ENCODE measurements at places on chromosomes 16 and 17.

DNA sequence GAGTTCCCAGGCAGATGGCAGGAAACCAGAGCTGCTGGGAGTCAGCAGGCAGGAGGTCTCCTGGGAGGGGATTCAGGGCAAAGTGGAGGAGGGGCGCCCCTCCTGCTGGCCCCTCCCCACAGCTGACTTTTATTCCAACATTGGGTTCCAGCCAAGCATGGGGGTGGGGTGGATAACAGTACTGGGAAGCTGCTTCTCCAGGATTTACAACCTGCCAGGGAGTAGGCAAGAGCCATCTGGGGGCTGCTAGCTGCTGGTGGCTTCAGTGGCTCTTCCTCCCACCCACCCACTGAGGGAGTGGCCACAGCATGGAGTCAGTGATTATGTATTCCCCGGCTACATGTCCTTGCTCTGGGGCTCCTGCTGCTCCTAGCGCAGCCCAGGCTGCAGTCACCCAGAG is 36.8 kb downstream of the TMEM132E start:
- DNase-seq = no peak

- DNase-seq = no peak
These were observed 7.3 kb upstream of the WDR45B start for GRCh38 chr17:82655523-82655922.

DNA sequence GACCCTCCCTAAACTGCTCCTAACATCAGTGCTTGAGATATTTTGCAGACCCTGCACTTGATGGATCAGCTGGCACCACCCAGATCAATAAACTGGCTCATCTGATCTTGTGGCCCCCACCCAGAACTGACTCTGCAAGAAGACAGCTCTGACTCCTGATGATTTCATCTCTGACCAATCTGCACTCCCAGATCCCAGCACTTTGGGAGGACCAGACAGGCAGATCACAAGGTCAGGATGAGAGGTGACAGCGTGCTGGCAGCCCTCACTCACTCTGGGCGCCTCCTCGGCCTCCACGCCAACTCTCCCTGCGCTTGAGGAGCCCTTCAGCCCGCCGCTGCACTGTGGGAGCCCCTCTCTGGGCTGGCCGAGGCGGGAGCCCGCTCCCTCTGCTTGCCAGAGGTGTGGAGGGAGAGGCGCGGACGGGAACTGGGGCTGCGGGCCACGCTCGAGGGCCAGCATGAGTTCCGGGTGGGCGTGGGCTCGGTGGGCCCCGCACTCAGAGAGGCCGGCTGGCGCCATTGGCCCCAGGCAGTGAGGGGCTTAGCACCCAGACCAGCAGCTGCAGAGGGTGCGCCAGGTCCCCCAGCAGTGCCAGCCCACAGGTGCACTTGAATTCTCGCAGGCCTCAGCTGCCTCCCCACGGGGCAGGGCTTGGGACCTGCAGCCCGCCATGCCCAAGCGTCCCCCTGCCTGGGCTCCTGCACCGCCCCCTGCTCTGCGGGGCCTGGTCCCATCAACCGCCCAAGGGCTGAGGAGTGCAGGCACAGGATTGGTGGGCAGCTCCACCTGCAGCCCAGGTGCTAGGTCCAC is 2.4 kb upstream of the C16orf54 start:
- DNase-seq = no peak

DNA sequence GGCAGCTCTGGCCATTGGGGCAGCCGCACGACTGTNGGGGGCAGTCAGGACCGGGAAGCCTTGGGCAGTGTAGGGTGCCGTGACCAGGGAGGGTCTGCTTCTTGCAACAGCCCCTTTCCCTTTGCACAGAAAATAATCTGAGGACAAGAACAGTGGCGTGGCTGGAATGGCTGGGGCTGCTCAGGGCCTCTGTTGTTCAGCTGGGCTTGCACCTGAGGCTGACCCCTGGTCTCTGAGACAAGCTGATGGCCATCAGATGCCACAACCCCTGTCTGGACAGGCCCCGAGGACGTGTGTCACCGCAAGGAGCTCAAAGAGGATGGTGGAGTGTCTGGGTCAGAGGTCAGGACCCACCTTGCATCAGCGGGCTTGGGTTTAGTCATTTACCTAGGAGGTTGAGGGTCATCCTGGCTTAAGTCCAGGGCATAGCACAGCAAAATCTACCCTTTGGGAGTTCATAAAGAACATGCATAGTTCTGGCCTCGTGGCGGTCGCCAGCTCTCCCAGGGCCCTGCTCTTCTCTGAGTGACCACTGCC is 46.9 kb downstream of the METRNL start:
- DNase-seq = no peak

DNA sequence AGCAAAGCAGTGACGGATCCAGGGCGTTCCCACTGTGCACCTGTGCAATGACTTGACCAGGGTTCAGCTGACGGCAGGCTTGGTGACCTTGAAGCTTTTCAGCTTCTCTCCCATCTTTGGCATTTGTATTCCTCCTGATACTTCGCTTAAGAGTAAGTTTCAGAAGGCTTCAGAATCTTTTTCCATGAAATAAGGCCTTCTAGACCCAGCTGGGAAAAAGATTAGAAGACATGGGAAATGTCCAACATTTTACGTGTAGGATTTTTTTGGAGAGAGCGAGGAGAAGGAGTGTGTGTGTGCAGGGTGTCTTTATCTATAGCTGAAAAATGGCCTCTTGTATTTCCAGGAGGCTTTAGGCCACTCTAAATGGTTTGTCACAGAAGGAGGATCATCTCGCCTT is 104.1 kb downstream of the BANP start:
- no peak for DNase-seq

GRCh38 chr17:39547713-39548478 is 59.8 kb downstream of the NEUROD2 start:
- DNase-seq = peak; percentile 79

DNA sequence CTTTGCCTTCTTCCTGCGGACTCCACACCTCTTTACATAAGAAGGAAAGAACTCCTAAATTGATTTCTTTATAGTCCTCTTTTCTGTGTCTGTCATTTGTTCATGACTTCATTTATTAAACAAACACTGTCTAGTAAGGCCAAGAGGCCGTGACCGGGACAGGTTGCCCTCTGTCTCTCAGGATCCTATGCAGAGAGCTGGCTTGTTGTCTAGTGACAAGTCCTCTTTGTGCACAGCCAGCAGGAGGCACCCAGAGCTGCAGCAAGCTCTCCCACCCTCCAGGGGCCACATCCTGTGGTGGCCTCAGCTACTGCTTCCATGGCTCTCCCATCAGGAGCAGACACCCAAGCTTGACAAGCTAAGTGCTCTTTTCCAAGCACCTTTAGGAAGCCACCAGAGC is 50.6 kb downstream of the PLD6 start:
- DNase-seq = no peak

GRCh38 chr17:69525920-69526841 is 111.7 kb downstream of the MAP2K6 start:
- DNase-seq = no peak

DNA sequence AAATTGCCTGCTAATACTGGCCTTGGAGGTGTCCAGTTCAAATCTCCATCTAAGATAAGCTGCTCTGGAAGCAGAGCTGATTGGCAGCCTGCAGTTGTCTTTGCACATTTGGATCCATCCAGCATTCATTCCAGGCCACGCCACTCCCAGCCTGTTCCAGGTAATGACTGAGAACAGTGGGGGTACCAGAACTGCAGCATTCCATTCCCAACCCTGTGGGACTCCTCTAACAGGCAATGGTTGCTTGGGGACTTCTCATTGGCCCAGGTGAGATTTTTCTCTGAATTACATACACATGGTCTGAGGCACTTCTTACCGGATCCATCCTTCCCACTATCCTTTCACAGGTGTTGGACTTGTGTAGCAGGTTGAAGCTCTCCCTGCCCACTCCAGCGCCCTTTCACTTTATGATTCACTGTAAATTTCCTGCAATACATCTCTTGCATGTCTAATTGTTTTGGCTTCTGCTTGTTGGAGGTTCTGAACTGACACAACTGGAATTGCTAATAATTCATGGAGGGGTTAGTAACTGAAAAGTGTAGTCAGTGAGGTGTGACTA is 206.1 kb upstream of the ZFHX3 start:
- DNase-seq = no peak

GRCh38 chr16:75379911-75380847 is 53.1 kb downstream of the CFDP1 start:
- DNase-seq = peak; percentile 32

GRCh38 chr17:31269578-31269983 is 27.5 kb downstream of the OMG start:
- DNase-seq = no peak

GRCh38 chr16:10737068-10737625 is 6.5 kb upstream of the NUBP1 start:
- DNase-seq = peak; percentile 65

DNA sequence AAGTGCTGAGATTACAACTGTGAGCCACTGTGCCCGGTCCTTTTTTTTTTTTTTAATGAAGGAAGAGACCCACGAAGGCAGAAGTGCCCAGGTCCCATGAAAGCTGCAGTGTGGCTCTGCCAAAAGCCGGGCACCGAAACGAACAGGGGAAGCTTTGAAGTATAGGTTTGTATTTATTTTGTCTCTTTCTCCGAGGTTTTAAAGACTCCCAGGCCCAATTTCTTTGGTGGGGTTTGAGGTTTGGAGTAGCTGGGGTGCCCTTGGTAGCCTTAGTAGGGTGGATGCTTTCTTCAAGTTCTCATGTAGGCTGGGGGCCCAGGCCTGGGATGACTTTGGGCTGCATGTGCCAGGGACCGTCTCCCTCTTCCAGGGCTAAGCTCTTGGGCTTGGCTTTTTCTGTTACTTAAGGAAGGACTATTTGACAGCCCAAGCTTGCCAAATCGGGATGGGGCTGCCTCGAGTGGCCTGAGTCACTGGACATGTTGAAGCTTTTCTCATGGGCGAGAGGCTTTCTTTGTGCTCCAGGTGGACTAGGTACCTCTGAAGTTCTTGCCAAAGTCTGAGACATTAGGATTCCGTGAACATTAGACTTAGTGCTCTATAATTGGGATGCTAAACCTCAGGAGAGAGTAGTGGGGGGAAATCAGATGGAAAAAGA is 66.3 kb downstream of the WIPI1 start:
- DNase-seq = no peak

DNA sequence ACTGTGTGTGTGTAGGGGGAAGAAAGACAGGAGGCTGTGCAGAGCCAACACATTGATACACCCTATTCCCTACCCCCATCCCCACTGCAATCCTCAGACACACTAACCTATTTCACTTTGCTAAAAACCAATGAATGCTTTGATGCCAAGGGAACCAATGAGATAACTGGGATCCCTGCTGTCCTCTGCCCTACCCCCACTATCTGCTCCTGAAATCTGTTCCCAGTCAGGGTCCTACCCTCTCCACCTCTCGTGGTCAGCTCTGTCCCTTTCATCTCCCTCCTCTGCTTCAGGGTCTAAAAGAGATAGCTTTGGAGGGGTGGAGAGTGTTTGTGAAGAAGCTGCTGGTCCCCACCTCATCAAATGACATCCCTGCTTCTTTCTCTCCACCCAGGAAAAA is 19.1 kb upstream of the SP6 start:
- DNase-seq = no peak

GRCh38 chr17:47888293-47888692 is 7.7 kb upstream of the SP2 start:
- no peak for DNase-seq

GRCh38 chr17:82820278-82821251 is 19.3 kb downstream of the ZNF750 start:
- DNase-seq = no peak

DNA sequence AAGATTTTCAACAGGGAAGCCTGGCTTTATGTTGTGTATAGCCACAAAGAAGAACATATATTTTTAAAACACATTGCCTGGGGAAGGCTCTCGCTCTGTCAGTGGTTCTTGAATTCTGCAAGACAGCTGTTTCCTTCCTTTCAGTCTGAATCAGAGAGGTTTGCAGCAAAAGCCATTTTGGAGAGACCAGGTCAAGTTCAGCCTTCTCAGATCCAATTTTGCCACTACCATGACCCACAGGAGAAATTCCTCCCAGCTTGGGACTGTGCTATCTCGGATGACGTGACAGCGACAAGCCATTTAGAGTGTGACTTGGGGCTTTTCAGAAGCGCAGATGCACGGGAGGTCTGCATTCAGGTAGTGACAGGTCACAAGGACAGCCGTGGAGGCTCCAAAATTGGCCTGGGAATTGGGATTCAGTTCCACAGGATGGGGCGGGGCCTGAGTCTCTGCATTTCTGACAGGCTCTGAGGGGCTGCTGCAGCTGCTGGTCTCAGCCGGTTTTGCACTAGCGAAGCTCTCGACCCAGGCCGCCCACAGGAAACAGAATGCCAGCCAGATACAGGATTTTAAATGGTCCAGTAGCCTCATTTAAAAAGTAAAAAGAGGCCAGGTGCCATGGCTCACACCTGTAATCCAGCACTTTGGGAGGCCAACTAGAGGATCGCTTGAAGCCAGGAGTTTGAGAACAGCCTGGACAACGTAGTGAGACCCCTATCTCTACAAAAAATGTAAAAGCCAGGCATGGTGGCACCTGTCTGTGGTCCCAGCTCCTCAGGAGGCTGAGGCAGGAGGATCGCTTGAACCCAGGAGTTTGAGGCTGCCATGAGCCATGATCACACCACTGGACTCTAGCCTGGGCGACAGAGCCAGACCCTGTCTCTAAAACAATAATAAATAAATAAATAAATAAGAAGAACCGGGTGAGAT is 196.6 kb upstream of the CIBAR2 start:
- no peak for DNase-seq

DNA sequence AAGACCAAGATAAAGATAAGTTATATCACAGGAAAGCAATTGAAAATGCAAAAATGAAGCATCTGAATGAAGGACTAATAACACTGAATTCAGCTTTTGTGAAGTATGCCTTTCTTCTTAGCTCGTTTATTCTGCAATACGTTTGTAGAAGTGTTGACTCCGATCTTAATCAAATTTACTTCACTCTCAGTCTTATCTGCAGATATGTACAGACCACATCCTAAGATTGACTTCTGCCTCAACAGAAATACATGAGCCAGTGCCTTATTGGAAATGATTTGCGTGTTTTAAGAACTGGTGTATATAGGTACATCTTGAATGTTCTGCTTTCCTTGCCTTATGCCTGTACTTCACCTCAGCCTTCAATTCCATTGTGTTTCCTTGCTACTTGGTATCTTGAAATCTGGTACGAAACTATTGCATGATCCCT is 1.3 kb downstream of the ATF7IP2 start:
- DNase-seq = no peak

DNA sequence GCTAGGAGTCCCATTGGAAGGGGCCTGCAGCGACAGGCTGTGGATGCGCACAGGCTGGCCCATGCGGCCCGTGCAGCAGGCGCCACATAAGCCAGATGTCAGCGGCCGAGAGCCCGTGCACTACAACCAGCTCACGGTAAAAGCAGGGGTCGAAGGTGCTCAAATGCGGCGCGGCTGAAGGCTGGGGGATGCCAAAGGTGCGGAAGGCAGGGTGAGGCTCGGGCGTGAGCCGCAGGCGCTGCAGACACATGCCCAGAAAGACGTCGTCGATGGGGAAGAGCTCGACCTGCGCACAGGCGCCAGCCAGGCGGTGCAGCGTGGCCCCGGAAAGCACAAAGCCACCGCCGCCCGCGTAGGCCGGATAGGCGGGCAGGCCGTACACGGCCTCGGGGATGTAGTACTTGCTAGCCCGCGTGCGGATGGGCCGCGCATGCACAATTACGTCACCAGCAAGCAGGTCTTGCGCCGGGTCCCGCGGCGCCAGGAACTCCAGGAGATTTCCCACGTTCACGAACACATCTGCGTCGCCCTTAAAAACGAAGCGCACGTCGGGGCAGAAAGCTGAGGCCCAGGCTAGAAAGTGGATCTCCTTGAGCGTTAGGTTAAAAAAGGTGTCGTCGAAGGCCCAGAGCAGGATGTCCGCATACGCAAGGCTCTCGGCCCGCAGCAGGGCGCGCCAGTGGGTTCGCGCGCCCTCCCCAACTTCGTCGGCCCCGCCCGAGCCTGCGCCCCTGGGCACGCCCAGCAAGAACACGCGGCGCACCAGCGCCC is 1.3 kb downstream of the B3GNT9 start:
- DNase-seq = no peak

GRCh38 chr16:54936201-54936978 is 5.7 kb downstream of the IRX5 start:
- DNase-seq = no peak
